ENCODE measurements at places on chromosomes 6 and 20.

DNA sequence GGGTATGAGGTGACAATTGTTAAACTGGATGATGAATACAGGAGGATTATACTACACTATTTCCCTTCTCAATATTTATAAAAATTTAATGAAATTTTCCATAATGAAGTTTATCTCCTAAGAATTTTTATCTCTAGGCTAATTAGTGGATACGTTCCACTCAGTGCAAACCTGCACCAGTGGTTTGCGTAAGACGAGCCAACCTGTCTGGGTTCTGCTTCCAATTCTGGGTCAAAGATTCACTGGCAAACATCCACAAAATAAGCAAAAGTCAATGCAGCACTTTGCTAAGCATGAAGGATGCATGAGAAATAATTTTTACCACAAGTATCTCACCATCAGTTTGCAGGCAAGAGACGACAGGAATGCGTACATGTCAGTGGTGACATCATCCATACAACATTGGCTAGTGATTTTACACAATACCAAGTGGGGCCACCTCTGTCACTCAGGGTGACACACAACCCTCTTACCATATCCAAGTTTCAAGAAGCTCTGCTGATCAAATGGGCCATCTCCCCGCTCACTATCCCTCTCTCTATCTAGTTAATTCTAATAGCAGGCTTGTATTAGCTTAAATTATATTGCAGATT is 51.7 kb downstream of the FAM50B start:
- DNase-seq, result no peak

GRCh38 chr6:36955671-36956445 is 1.3 kb downstream of the PI16 start:
- no peak for DNase-seq

DNA sequence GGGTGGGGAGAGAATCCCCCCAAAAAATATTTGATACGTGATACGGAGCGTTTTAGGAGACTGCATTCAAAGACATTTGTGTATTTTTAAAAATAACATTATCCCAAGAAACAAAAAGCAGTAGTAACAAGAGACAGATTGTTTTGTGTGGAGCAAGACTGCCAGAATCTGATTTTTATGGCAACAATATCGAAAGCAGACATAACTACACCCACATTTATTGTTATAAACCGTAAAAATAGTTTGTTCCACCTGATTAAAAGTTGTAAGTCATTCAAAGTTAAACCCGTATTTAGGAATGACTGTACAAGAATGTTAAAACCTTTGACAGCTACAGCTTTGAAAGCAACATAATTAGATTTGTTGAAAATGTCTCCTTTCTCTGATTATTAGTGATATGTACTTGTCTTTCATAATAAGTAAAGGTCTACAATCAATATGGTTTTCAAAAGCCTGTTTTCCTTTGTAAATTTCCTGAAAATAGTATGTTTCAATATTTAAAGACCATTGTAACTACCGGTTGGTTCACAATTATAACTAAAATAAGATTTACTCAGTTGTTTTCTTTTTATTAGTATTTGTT is 2.7 kb downstream of the EYA4 start:
- no peak for DNase-seq

- DNase-seq, result no peak
Observed at GRCh38 chr6:1641343-1641885, 31.7 kb downstream of the FOXC1 start.

DNA sequence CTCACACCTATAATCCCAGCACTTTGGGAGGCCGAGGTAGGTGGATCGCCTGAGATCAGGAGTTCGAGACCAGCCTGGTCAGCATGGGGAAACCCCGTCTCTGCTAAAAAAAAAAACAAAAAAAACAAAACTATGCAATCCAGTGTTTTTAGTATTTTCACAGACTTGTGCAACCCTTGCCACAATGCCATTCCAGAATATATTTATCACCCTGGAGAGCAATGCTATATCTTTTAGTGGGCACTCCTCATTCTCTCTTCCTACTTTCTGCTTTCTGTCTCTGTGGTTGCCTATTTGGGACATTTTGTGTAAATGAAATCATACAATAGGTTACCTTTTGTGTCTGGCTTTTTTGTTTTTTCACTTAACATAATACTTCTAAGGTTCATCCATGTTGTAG is 39.1 kb upstream of the MROH8 start:
- no peak for DNase-seq

- no peak for DNase-seq
Observed at GRCh38 chr6:18347021-18347577, 40.1 kb upstream of the RNF144B start.

- no peak for DNase-seq
Observed at GRCh38 chr20:46049815-46050214, 20.8 kb downstream of the SLC12A5 start.

- no peak for DNase-seq
Observed at GRCh38 chr20:58467572-58468527, 47.3 kb downstream of the APCDD1L start.

DNA sequence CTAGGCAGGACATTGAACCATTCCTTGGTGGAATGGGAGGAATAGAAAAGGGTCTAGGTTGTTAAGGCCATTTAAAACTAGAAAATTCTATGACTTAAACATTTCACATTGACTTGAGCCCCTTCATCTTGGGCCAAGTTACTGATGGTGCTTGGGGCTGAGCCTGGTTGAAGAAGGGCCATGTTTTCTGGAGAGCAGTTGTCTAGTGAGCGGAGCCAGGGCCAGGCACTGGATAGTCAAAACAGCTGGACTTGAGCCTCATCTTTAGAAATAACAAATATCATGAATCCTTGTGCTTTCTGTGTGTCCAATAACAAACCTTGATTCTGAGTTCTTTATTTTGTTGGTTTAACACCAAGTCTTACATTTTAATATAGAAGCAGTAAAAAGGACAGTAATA is 134.6 kb upstream of the TCF21 start:
- no peak for DNase-seq

- DNase-seq, result no peak
Observed at GRCh38 chr6:107704347-107705013, 119.6 kb downstream of the SCML4 start.

All from activated T-cell treated with anti-CD3 and anti-CD28 coated beads for 48 hours (primary cell).